Stimulated activated CD4-positive, alpha-beta T cell treated with anti-CD3 and anti-CD28 coated beads, Interleukin-12 subunit alpha, Interleukin-12 subunit beta, amount 100 ng/mL, for 4 hours (primary cell): ENCODE measurements at places on chromosomes 13 and 19.
A peak's percentile ranks its signal among the peaks of the same experiment; 100 is the strongest.

DNA sequence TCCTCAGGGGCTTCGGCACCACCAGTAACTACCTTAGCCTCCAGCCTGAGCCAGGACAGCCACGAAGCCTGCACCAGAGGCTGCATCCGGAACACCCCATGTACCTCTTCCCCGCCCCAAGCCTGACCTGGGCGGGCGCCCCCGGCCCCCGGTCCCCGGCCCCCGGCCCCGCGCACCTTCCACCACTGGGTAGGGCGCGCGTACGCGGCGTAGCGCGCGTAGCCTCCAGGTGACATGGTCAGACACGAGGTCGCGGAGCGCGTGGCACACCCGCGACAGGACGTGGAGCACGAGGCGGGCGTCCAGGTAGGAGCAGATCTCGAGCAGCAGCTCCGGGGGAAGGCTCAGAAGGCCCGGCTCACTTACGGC is 450 bp downstream of the FBXW9 start:
- no peak for DNase-seq

DNA sequence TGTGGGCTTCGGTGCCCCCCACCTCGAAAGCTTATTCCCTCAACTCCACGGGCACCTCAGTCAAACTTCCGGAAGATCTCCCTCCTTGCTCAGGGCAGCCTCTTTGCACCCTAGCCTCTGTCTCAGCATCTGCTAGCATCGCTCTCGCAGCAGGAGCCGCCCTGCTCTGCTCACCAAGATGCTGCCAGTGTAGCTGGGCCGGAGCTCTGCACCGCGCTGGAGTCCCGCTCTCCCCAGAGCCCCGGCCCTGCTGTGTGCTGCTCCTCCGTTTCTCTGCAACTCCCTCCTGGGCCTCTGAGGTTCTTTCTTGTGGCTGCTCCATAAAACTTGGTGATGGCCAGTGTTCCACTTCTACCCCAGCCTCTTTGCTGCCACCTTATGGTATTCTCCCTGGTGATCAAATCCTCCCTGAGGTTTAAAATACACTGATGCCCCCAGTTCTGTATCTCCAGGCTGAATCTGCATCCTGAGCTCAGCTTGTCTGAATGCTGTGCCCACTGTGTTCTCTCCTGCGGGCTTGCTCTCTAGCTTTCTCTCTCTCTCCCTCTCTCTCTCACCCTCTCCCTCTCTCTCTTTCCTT is 198.0 kb downstream of the UQCRFS1 start:
- no peak for DNase-seq

DNA sequence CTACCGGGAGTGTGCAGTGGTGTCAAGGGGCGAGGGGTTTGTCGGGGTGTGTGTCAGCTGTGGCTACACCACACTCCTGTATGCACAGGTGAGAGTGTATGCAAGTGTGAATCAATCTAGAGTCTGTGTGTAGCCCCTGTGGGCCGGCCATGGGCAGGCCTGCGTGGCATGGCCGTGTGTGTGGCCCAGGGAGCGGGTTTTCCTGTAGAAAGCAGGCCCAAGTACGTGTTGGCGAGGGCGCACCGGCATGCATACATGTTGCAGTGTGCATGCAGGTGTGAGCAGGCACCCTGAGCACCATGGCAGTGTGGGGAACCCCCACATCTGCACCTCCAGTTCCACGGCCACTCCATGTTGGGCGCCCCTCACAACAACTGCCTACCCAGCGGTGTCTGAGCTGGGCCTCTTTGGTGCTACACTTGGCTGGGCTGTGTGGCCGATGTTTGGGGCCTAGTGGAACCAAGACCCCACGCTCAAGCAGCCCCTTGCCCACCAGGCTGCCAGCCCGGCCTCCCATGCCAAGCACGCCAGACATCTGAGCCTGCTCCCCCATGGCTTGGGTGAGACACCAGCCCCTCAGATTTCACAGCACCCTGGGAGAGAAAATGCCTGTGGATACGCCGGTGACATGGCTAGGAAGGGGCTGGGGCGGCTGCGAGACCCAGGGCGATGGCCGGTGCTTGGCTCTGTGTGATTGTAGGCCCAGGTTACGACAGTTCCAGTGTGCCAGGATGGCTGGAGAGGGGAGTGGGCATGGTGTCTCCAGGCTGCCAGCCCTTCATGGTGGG is 2.1 kb downstream of the NFIX start:
- DNase-seq = no peak

GRCh38 chr19:4063369-4064148 is 3.1 kb downstream of the ZBTB7A start:
- no peak for DNase-seq

DNA sequence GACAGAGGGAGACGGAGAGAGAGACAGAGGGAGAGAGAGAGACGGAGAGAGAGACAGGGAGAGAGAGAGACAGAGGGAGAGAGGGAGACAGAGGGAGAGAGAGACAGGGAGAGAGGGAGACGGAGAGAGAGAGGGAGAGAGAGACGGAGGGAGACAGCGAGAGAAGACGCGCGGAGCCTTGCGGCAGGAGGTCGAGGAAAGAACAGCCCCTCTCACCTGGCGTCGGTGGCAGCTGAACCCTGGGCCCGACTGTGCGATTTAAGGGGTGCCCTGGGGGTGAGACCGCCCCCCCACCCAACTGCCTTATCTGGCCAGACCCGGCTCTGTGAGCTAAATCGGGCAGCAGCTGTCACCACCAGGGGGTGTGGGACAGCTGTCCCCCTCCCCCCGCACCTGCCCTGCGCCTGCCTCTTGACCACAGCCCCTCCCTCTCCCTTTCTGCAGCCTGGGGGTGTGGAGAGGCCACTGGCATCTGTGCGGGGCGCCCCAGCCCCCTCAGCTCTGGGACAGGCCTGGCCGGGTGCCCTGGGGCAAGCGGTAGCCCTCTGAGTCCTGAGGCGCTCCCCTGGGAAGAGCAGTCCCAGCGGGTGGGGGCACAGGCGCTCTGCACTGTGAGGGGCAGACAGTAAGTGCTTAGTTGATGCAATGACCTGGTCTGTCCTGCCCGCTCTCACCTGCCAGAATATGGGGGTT is 10.8 kb downstream of the JOSD2 start:
- DNase-seq = no peak

DNA sequence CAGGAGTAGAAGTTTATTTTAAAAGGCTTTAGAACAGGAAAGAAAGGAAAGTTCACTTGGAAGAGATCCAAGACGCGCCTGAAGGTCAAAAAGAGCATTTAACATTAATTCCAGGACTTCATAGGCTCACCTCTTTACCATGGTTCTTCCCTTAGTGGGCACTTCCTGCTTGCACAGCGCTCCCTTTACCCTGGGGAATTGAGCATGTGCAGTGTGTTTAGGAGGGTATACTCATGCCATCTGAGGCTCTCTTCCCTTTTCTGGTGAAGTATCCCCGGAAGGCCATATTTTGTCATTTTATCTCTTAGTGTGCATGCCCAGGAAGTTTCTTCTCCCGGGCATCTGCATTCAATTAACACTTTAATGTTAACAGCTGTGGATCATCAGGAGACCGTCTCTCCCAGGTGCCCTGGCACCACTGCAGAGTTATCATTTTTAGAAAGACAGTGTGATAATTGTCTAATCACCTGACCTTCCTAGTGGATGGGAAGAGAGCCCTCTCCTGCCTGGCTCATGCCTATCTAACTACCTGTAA is 66.1 kb upstream of the ABCC4 start:
- no peak for DNase-seq

GRCh38 chr13:28540612-28541011 is 45.7 kb upstream of the FLT1 start:
- DNase-seq = no peak

DNA sequence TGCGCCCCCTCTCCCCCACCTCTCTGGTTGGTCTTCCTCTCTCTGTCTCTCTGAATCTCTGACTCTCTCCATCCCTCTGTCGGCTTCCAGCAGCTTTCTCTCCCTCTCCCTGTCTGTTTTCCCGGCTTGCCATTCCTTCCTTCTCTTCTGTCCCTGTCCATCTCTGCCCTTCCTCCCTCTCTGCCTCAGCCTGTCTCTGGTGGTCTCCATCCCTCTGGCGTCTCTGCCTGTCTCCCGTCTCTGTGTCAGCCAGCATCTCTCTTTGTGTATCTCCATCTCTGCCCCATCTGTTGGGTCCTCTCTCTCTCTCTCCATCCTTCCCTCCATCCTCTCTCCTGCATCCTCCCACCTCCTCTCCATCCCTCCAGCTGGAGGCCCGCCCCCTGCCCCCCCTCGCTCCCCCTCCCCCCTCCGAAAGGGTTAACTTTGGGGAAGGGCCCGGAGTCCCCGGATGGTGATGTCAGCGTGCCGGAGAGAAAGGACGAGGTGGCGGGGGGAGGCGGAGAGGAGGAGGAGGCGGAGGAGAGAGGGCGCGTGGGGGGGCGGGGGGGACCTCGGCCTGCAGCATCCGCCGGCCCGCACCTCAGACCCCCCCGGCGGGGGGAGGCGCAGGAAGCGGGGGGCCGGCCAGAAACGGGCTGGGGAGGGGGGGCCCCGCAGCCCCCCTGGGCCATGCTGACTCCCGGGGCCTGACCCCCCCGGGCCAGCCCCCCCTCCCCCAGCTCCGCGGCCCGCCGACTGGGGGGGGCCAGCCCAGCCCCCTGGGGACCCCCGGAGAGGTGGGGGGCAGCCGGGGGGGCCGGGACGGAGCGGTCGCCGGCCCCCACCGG is at the start of gene BRSK1:
TSS of gene BRSK1 (plus strand) at position 450 of the 830 bp plus-strand sequence. CDS start 446 bp downstream, outside the sequence.
- peak; percentile 48 for DNase-seq

DNA sequence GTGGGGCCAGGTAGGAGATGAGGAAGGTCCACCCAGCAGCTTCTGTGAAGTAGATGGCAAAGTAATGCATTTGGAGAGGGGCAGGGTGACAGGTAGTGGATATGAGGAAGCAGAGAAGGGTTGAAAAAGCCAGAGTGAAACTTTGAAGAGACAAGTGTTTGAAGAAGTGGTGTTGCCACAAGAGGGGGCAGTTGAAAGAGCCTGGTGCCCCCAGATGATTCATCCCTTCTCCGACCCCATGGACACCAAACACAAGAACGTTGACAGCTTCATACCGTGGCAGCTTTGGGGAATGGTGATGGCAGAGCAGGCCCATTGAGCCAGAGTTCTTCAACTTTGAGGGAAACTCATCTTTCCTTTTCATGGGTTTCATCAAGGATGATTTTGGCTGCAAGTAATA is 19.9 kb downstream of the IFNL3 start:
- no peak for DNase-seq

DNA sequence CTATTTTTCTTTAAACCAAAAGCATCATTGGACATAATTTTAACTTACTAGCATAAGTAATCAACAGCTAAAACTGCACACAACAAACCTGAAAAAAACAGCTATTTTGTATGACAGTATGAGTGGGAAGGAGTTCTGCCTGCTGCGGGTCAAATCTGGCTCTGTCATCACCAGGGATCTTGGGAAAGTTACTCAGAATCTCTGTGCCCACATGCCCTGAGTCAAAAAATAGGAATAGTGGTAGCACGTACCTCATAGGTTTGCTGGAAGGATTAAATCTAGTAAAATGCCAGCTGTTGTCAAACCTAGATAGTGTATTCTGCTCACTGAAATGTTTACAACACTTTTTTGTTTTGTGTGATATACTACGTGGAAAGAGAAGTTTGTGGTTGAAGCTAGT is 1.1 kb downstream of the CLN5 start:
- no peak for DNase-seq

DNA sequence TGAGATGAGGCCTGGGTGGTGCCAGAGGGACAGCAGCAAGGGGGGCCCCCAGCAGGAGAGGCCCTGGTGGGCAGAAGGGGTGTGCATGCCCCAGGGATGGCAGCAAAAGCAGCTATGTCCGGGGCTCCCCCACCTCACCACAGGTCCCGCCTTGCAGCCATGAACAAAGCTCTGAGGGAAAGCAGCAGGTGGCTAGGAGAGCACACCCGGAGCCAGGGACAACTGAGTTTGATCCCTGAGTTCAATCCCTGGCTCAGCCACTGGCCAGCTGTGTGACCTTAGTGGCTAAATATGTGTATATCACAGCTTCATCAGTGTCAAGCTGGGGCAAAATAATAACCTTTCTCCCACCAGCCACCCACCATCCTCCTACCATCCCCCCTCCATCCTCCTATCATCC is 47.7 kb upstream of the KCTD15 start:
- no peak for DNase-seq

DNA sequence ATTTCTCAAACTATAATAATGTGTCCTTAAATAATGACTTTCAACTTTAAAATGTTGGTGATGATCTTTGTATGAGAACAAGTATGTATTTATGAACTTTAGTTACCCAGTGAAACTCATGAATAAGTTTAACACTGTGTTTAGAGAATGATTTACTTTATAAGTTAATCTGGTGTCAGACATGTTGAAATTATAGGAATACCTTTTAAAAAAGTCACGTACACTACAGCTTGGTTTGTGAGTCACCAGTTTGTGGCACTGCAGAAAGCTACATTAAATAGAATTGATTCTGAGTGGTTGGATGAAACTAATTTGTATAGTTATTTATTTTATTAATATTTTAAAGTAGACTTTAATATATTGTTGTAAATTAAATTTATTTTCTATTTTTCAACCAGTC is 1366.2 kb upstream of the PCDH20 start:
- no peak for DNase-seq

DNA sequence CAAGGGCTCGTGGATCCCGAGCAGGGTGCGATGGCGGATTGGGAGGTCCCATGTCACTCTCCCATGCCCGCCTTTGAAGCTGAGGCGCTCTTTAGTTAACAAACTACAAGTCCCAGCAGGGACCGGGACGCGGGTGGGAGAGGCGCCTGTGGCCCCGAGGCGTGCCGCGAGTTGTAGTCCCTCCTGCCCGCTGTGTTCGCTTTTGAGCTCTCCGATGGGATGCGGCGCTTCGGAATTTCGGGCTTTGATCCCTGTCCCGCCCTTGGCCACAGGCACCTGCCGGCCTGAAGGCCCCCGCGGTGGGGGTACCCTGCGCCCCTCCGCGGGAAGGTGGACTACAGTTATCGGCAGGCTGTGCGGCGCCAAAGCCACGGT is 11.0 kb downstream of the CYTH2 start:
- DNase-seq = peak; percentile 48

- no peak for DNase-seq
These were observed 42.4 kb downstream of the MRPS31 start for GRCh38 chr13:40728595-40728994.

DNA sequence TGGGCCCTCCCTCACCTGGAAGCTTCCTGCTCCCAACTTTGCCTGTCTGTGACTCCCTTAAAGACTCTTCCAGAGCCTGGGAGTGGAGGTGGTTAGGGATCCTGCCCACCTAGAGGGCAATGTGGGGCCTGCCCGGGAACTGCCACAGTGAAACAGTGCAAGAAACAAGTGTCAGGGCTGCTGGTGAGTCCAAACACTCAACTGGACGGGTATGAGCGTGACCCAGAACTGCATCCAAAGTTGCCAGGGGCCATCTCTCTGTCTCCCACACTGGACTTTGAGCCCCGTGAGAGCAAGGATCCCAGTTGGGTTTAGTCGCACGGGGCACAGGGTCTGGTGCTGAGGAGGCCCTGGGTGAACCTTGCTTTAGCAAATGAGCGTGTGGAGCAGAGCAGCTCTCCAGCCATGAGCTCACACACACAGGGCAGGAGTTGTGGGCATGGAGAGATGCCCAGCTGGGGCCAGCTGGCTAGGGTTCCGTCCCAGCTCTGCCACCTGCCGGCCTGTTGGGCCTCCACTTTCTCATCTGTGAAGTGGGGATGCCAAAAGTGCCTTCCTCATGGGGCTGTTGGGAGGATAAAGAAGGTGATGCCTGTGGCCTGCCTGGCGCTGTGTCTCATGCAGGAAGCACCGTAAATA is 2.8 kb upstream of the NUMBL start:
- DNase-seq = no peak
